IPS-NIHi11 (cell line): ENCODE measurements at places on chromosomes 5 and 9.

DNA sequence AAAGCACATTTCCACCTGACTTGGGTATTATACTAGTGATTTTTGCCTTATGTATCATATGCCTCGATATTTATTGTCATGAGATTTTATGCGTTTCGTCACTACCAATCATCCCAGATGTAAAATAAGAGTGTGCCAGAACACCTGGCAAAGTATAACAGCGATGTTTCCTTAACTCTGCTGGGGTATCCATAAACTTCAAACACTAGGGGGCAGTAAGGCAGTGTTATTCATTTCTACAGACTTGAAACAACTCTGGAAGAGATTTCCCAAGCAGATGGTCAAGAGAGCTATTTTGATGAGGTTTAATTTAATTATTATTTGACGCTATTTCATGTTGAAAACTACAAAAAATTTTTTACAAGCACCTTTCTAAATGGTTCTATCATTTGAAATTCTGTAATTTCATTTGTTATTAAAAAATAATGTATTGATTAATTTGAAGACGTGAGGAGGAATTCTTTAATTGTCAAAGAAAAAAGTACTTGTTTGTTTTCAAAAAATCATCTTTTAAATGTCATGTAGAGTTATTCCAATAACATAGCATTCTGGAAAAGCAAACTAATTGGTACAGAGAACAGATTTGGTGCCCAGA is 388.5 kb upstream of the CTNND2 start:
- peak; percentile 31 for DNase-seq

- DNase-seq = no peak
Observed at GRCh38 chr9:77161966-77162365, 15.4 kb upstream of the VPS13A start.

DNA sequence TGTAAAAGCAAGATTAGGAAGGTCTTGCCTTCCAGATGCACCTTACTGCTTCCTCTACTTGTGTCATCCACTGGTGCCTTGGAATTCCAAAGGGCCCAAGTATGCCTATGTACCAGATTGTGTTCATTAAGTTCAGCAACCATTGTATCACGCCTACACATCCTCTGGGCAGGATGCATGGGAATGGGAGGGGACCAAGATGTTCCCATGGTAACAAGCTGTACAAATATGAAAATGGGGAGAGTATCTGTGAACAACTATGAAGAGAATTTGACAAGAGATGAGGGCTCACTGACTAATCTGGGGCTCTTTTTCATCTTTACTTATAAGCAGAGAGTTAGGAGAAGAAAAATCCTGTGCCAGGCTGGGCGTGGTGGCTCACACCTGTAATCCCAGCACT is 137.8 kb upstream of the MAP1B start:
- no peak for DNase-seq

- DNase-seq = no peak
Observed at GRCh38 chr5:149060325-149060724, 2.5 kb downstream of the SH3TC2 start.

- no peak for DNase-seq
Observed at GRCh38 chr5:26805076-26805475, 233.3 kb downstream of the CDH9 start.

DNA sequence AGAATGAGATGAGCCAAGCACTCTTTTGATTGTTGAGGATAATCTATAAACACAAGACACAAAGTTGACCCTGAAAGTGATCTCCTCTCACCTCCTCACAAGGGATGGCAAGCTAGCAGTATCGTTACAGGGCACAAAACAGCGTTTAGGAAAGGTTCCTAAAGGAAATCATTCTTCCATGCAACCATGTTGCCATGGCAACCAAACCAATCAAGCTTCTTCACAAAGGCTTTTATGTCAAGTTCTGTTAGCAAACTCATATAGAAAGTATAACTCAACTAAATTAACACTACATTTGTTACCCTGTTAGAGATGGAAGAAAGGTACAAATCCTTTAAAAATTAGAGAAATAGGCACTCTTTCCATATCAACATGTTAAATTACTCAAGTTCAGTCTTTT is 1016.8 kb upstream of the DMAC1 start:
- DNase-seq = no peak

GRCh38 chr5:156469636-156470035 is 142.7 kb downstream of the SGCD start:
- no peak for DNase-seq

DNA sequence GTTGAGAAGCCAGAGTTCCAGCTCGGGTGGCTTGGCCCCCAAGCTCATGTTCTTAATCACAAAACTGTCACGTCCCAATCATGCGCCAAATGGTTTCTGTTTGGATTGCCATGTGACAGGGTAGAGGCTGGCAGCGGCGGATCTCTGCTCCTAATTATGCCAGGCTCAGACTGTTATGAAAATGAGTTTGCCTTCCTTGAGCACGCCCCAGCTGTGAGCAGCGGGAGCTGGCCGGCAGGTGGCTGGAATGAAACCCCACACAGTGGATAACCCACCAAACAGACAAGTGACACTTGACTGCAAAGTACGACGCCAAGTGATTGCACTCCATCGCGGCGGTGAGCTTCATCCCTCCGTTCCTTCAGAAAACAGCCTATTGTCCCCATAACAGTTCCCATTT is 75.4 kb downstream of the CFAP77 start:
- no peak for DNase-seq
